Putamen (tissue), 1 donor: ENCODE measurements at places on chromosomes 5 and 9.

- no peak for DNase-seq
Observed at GRCh38 chr9:130213911-130214761, 41.9 kb downstream of the NCS1 start.

DNA sequence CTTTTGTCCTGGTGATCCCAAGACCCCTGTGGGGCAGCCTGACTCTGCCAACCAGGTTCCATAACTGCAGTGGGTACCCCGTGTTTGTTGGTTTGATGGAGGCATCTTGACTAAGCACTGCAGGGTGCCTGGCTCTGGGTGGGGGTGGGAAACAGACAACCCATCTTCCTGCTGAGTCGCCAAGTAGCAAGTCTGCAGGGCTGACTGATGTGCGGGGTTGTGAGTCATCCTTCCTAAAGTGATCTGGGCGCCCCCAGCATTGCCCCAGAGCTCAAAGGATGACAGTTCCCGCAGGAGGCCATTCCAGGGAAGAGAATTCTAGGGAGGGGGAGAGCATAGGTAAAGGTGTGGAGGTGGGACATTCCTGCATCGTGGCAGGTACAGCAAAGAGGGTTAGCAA, 23.5 kb downstream of the DAB2IP start:
- peak; percentile 73 for DNase-seq

GRCh38 chr5:138945421-138946240, 70.5 kb upstream of the LRRTM2 start:
- DNase-seq: peak; percentile 66

DNA sequence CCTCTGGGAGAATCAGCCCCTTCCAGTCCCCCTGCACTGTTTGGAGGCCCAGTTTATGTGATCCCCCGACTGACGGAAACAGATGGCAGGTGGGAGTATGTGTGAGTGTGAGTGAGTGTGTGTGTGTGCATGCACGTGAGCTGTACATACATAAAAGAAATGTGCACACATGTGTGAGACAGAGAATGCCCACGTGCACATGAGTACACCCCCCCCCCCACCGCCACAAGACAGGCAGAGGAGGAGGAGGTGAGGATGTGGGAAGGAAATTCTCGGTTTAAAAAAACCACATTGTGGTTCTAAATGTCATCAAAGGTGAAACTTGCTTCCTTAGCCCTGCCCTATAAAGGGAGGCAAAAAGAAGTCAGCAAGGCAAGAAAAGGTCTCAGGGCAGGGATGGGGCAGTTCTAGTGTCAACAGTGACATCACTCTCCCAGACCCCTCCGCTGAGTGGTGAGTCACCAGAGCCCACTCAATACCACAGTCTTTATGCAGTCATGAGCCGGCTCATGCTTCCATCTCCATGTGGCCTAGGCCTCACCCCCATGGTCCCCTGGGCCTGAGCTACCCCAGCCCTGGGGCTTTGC, 79.2 kb upstream of the HSPA9 start:
- peak; percentile 57 for DNase-seq

GRCh38 chr5:41154491-41154890, 58.8 kb downstream of the C6 start:
- no peak for DNase-seq

GRCh38 chr5:150253416-150254208, 36.0 kb downstream of the CAMK2A start:
- DNase-seq: no peak

GRCh38 chr9:77926371-77926878, 105.2 kb downstream of the GNAQ start:
- no peak for DNase-seq

- peak; percentile 29 for DNase-seq
Observed at GRCh38 chr5:98905857-98906688, 22.7 kb downstream of the CHD1 start.

DNA sequence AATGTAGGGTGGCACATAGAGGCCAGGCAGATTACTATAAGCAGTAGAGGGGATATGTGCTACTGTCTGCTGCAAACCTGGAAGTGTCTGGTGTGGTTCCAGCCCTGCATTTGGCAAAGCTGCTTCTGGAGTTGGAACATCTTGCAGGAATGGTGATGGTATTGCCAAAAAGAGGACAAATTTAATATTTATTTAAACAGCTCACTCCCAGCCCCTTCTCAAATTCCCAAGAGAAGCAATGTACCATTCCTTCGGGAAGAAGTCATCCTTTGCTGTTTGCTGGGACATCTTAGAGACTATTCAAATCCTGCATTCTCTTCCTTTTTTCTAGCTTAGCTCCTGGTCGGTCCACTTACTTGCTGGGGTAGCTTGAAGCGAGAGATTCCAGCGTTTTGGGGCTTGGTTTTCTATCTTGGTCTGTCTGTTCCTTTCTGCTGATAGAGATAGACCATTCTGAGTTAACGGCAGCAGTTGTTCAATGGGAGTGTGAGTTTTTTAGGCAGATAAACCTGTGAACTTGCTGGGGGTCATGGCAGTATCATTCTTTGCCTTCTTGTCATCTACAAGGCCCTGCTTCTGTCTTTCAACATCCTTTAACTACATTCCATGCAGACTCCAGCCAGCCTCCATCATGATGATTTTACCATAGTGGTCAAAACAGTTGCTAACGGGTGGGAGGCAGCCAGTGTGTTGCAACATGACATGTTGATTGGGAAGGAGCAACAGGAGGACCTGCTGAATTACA, 69.9 kb downstream of the RCL1 start:
- DNase-seq: no peak

DNA sequence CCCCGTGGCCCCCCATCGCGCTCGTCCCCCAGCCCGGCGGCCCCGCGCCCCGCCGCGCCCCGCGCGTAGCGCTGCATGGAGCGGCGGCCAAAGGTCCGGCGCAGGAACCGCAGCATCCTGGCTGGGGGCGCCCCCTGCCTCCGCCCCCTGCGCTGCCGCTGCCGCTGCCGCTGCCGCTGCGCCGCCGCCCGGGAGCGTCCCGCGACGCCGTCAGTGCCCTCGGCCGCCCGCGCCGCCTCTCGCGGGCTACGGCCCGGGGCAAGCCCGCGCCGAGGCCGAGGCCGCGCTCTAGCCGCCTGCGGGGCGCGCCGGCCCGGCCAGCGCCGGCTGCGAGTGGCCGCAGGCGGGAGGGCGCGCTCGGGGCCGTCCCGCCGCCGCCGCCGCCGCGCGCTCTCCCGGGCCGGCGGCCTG, 523 bp downstream of the EPB41L4B start:
- DNase-seq: no peak

GRCh38 chr5:89229331-89230070, 346.5 kb upstream of the MEF2C start:
- DNase-seq: no peak

DNA sequence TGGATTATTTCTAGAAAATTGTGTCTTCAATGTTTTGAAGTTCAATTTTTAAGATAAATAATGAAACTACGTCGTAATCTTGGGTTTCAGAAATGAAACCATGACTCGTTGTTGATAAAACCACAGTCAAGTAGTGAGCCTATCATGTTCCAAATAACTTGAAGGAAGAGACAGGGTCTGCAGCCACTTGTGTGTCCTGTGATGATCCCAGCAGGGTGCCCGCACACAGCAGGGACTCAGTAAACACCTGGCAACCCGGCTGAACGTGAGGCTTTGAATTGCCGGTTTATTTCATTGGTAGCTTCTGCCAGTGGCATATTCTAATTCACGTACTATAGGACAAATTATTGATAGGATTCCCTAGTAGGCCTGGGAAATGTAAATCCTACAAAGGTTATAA, 679.6 kb downstream of the IRX1 start:
- no peak for DNase-seq

DNA sequence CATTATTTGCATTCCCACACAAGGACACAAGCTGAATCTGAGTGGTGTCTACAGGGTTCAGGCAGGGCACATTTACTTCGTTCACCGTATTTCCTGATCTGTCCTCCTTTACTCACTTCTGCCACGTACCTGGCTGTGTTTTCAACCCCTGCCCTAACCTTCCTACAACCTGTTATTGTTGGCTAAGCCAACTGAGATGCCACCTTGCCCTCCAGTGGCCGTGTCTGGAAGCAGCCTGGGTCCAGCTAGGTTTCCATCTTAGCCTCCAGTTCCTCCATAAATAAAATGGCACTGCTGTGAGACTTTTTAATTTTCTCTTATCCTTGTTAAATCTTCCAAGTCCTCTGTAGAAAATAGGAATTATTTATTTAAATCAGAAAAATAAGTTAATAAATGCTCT, 64.8 kb downstream of the ATP10B start:
- no peak for DNase-seq

DNA sequence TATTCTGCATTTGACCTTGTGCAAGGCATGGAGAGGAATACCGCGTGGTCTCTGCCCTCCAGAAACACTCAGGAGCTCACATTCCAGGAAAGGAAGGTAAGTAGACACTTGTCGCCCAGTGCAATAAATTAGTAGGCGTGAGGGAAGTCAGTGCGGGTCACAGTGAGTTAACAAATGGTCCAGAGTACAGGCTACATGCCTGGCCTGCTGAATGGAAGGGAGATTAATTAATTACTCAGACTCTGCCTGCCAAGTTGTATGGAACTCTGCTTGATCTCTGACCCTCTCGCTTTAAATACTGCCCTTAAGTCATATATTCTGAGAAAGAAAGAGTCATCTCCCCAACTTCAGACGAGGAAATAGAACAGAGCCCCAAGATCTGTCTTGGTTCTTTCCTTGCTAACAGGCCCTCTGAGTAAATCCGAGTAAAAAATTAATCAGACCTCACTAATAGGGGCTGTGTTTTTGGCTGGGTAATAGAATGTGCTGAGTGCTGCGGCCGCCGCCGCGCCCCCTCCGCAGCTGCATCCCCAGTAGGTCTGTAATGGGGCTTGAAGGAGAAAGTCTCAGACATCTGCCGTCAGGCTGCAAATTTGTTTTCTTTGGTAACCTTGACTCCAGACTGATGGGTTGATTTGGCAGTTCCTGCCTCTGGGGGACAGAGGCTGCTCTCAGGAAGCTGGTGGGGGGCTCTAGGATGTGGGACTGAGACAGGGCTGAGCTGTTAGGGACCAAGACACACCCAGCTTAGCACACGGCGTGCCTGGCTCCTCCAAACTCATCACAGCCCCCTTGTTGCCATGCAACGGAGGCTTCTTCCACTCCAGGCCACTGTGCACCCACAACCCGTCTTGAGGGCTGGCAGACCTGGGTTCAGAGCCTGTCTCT, 144.4 kb downstream of the NSG2 start:
- DNase-seq: no peak

DNA sequence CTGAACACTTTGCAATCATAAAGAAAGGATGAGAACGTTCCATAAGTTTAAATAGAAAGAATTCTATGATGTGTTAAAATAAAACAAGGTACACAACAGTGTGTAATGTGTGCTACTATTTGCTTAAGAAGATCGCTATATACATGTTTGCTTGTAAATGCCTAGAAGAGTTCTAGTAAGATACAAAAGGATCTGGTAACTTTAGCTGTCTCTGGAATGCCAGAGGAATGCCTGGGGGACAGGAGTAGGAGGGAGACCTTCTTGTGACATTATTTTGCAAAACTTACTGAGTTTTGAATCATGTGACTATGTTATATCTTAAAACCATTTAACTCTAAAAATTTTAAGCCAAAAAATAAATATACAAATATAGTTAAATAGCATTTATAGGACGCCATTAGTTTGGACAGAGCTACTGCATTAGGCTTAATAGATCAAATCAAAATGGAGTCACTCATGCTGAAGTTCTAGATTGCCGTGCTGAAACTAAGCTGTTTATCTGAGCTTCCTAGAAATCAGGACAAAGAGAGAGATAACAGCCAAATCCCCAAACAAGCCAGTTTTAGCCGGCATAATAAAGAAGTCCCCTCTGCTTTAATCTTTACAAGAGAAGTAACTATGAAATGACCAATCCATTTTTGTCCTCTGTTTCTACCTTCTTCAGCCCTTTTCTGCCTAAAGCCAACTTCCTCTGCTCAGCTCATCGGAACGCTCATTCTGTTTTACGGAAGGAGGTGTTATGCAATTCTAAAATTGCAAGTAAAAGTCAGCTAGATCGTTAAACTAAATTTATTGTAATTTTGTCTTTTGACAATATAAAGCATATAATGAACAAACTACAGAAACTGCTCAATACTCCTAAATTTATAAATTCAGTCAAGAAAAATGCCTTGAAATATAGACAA, 44.8 kb downstream of the LIX1 start:
- DNase-seq: no peak

DNA sequence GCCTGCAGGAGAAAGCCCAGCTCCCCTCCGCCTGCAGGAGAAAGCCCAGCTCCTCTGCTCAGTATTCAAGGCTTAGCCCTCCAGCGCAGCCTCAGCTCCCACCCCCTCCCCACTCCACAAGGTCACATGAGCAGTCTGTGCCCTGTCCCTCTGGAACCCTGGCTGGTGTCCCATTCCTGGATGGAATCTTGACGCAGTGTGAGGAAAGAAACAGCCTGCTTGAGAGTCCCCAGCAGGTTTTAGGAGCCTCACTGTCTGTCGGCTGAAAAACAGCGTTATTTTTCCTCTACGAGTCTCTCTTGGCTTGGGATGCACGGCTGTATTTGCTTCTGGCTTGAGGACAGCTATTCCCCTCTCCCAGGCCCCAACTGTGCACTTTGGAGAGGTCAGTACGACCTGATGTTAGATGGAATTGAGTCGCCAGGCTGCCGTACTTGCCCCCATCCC, 210.1 kb upstream of the TRIM32 start:
- DNase-seq: peak; percentile 27
